A549 treated with Mapracorat at 1 μM for 4 hours (cell line): ENCODE measurements at places on chromosomes 3 and 15. TPM values are rescaled to one million over a fixed set of nuclear protein-coding genes. Genes with fewer than 3 reads are reported as not detected.

Gene DLG1
- 11.8 to 20.3 TPM (median 16.4 TPM) in 5 replicates for total RNA-seq

Gene CSTA
- total RNA-seq, result 0.93 to 1.4 TPM (median 1.1 TPM) in 5 replicates

Gene CNTN3
- not detected in 5 replicates for total RNA-seq

Gene TRH
- total RNA-seq, result not detected in 5 replicates

Gene FYCO1
- 4.5 to 5.7 TPM (median 4.9 TPM) in 5 replicates for total RNA-seq
